ENCODE measurements at places on chromosomes 11 and 22. TPM values are rescaled to one million over a fixed set of nuclear protein-coding genes. Genes with fewer than 3 reads are reported as not detected.

Gene ST14
- total RNA-seq, result 0.10 TPM

Gene SCGB1D4
- total RNA-seq, result not detected

Gene OR2AT4
- total RNA-seq, result 0.02 TPM

Gene HBB
- total RNA-seq, result not detected

Gene WT1
- total RNA-seq, result 6.4 TPM

DNA sequence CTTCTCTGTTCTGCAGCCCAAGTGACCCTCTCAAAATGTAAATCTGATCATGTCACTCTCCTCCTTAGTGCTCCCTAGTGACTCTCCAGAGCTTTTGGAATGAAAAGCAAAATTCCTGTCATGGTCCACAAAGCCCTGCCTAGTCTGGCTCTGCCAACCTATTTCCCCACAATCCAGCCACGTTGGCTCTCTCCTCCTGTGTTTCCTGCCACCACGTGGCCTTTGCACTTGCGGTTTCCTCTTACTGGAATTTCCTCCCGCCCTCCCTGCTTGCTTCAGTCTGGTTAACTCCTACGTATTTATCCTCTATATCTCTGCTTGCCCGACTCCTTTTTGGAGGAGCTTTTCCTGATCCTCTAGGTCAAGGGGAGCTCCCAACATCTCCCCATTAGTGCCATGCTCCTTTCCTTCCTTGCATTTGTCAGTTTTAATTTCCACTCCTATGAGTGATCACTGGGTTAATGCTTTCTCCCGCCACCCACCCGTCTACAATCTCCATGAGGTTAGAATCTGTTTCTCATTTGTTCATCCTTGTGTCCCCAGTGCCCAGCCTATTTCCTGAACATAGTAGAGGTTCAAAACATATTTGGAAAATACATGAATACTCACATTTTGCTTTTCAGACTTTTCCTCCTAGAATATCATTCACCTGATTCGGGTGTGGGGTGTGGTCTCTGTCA, 11.5 kb downstream of the NNMT start:
- peak; percentile 76 for DNase-seq

- peak; percentile 32 for DNase-seq
These were observed 23.6 kb downstream of the PDGFB start for GRCh38 chr22:39220890-39221850.

DNA sequence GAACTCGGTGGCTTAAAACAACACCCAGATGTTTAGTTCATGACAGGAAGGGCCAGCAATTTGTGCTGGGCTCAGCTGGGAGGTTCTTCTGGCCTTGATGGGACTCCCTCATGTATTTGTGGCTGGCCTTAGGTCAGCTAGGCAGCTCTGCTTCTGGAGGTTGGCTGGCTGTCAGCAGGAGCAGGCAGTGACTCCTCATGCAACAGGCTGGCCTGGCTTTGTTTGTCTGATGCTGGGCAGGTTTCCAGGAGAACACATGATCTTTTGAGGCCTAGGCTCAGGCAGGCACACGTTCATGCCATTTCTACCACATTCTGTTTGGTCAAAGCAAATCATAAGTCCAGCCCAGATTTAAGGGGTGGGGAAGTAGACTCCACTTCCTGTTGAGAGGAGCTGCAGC, 571.2 kb downstream of the TBC1D22A start:
- DNase-seq, result peak; percentile 79

- DNase-seq, result no peak
These were observed 3.9 kb downstream of the CDC42EP1 start for GRCh38 chr22:37564111-37564711.

DNA sequence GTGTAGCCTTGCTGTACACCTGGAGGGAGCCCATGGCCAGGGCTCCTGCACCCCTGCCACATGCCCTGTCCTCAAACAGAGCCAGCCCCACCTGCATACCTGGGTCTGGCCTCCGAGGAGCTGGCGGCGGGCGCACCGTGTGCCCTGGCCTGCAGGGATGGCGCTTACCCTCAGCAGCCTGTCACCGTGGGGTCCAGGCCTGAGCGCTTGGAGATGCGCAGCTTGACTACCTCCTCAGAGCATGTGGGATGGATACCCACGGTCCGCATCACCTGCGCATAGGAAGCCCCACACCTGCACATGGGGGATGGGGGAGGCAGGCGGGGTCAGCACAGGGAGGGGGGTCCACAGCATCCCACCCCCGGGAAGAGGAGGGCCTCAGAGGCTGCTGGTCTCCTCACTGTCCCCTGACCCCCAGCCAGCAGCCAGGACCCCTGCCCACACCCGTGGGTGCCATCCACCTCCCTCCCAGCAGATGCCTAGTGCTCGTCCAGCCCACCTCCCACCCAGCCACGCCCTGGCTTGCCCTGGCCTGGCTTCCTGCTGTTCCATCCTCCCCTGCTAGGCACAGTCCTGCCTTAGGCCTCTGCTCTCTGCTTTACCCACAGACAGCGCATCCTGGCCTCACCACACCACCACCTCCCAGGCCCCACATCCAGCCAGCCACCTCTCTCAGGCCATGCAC, 22.4 kb upstream of the GNB1L start:
- DNase-seq, result no peak

- DNase-seq, result no peak
These were observed 390.7 kb downstream of the LARGE1 start for GRCh38 chr22:33529424-33530113.

DNA sequence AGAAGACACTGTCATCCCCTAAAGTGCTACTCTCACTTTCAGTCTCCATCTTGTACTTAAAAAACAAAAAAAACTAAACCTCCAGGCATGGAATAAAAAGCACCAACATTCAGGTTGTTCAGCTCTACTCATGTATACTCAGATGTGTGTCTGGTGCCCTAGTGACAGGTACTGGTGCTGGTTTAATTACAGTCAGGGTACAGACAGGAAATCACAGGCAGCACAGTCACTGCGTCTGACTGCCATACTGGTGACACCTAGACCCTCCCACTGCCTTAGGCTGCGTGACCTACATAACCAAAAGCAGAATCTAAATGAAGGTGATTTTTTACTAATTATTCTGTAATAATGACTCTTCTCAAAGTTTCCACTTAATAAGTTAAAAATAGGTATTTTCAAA, at the start of gene ARHGAP32:
Gene ARHGAP32 (minus strand): TSS at position 176 of the 400 bp plus-strand sequence. CDS start 127 bp downstream, at position 49.
- DNase-seq, result peak; percentile 16
